D341Med (cell line): ENCODE measurements at places on chromosomes 16 and 17.

DNA sequence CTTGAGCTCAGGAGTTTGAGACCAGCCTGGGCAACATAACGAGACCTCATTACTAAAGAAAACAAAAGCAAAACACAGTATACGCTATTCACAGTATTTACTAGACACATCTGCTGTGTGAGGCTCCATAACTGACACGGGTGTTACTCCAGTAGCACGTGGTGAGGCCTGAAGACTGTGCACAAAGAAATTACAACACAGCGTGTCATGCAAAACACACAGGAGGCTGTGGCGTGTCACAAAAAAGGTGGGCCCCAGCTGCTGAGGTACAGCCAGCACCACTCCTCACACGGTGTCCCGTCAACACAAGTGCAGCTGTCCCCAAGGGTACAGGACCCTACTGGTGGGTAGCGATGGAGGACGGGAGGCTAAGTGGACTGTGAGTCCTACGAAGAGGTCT is 2.7 kb downstream of the CYBC1 start:
- DNase-seq: no peak

DNA sequence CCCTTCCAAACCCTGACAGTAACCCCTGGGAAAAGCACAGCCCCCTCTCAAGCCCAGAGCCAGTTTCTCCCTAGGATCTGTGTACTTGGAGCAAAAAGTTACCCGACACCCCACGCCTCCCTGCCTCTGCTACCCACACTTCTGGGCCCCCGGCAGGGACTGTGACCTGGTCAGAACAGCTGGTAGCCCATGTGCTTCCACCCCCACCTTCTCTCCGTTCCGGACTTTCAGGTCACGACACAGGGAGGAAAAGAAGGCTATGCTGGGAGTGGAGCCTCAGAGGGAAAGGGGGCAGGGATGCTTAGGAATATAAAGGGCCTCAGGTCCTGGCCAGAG is 6.4 kb downstream of the PPY start:
- DNase-seq: peak; percentile 20

GRCh38 chr17:67830440-67830839 is 5.1 kb downstream of the BPTF start:
- no peak for DNase-seq

- no peak for DNase-seq
These were observed 581 bp downstream of the SNRNP25 start for GRCh38 chr16:54237-54581.

DNA sequence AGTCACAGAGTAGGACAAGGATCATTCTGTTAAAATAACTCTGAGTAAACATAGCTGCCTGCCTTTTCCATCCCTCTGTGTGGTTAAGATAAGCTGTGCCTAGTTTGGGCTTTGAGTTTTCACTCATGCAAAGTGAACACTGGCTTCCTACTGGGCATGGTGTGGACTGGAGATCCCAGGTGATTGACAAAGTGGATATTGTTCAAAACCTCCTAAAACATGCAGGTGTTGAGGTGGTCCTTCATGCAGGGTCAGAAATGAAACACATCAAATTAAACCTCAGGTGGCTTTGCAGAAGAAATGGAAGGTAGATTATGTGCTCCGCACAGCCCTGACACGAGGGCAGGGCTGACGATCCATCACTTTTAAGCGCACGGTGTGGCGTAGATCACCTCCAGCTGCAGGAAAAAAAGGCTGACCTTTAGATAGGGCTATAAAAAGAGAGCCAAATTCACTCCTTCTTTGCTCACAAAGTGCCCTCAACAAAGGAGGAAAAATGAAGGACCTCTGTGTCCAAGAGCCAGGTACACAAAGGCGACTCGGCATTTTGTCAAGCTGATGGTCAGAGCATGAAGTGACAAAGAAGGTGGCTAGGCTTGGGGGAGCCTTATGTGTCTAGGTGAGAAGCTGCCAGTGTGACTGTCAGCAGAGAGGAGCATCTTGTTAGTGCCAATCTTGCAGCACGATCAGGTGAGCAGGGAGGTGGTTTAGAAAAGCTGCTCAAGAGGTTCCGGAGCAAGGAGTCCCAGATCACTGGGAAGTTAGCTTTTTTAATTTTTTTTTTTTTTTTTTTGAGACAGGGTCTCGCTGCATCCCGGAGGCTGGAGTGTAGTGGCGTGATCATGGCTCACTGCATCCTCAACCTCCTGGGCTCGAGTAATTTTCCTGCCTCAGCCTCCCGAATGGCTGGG is 19.9 kb upstream of the ITPRIPL2 start:
- no peak for DNase-seq

DNA sequence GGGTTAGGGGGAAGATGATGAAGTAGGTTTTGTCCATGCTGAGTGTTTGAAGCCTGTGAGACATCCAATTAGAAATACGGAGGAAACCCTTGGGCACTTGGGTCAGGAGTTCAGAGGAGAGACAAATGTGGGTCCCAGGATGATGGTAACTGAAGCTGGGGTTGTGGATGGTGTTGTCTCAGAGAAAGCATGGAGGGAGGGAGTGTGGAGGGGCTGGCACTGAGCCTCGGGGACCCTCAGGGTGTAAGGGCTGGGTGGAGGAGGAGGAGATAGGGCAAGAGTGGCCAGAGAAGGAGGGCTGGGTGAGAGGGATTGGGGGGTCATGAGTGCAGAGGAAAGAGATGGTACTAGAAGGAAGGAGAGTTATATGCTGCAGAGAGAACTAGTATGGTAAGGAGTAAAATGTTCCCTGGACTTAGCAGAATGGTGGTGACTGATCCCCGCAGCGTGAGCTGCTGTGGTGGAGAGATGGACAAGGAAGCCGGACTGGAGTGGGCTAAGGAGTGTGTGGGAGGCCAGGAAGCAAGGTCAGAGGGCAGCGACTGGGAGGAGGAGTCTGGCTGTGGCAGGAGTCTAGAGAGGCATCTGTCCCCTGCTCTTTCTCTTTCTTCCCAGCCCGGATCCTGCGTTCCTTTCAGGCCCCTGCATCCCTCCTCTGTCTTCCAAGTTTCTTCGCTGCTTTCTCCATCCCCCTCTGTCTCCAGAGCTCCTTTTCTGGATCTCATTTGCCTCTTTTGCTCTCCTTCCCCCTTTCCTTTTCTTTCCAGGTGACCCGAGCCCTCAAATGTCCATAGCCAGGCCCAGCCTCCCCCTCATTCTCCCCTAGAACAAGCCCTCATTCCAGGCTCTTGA is 3.9 kb upstream of the COL1A1 start:
- DNase-seq: no peak

GRCh38 chr16:19831678-19832077 is 53.0 kb downstream of the GPRC5B start:
- DNase-seq: no peak

- DNase-seq: no peak
These were observed 23.9 kb downstream of the N4BP1 start for GRCh38 chr16:48586083-48586482.

DNA sequence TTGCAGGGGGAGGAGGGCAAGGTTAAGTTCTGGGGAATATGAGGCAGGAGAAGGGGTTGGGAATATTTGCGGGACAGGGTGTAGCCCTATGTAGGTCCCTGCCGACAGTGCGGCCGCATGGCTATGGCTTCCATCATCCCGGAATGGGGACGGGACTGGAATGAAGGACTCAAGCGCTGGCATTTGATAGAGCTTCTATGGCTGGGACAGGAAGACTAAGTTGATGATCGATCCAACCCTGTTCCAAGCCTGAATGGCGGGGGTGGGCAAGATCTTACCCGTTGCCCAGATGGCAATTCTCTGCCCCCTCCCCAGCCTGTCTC is 47.1 kb downstream of the SRCIN1 start:
- DNase-seq: no peak

- peak; percentile 73 for DNase-seq
These were observed 28.7 kb upstream of the ENPP7 start for GRCh38 chr17:79702034-79702433.

- no peak for DNase-seq
These were observed 27.6 kb downstream of the ELAC2 start for GRCh38 chr17:12990041-12990808.
